ENCODE measurements at places on chromosomes 1 and 21.

DNA sequence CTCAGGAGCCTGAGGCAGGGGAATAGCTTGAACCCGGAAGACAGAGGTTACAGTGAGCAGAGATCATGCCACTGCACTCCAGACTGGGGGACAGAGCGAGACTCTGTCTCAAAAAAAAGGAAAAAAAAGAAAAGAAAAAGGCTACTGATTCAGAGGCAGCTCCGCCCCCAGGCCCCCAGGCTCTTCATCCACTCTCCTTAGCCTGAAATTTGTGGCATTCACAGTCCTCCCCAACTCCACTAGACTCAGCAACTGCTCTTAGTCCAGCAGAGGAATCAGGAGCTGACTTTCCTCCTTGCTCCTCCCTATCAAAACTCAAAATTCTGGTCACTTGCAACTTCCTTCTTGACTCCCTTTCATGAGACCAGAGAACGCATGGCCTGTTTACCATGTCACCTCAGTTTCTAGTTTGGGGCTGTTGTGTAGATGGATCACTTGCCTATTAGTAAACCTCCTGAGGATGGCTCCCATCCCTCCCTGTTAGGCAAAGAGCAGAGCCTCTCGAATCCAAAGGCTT is 27.1 kb downstream of the PCAT6 start:
- no peak for DNase-seq

DNA sequence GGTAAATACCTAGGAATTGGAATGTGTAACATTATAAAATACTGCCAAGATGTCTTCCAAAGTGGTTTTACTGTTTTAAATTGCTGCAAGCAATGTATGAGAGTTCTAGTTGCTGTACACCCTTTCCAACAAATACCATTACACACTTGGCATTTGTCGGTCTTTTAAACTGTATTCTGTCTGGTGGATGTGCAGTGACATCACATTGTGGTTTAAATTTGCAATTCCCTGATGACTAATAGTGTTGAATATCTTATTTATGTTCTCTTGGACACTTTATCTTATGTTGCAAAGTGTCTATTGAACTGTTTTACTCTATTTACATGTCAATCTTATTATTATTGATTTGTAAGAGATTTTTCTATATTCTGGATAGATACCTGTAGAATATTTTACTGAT is 561.2 kb upstream of the B3GALT2 start:
- no peak for DNase-seq

DNA sequence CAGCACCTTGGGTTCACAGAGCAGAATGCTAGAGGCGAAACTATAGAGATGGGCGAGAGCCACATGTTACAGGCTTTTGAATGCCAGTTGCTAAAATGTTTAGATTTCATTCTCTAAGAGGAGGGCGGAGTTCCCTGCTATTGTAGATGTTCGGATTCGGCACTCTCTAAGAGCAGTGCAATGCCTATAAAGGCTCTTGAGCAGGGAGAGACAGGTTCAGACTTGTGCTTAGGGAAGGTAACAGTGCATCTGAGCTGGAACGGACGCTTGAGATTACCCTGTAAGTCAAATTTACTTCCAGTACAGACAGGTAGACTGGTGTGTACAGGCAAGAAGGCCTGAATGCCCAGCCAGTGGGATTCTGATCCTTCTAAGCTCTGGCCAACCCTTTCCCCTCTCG is 15.3 kb downstream of the LURAP1 start:
- no peak for DNase-seq

DNA sequence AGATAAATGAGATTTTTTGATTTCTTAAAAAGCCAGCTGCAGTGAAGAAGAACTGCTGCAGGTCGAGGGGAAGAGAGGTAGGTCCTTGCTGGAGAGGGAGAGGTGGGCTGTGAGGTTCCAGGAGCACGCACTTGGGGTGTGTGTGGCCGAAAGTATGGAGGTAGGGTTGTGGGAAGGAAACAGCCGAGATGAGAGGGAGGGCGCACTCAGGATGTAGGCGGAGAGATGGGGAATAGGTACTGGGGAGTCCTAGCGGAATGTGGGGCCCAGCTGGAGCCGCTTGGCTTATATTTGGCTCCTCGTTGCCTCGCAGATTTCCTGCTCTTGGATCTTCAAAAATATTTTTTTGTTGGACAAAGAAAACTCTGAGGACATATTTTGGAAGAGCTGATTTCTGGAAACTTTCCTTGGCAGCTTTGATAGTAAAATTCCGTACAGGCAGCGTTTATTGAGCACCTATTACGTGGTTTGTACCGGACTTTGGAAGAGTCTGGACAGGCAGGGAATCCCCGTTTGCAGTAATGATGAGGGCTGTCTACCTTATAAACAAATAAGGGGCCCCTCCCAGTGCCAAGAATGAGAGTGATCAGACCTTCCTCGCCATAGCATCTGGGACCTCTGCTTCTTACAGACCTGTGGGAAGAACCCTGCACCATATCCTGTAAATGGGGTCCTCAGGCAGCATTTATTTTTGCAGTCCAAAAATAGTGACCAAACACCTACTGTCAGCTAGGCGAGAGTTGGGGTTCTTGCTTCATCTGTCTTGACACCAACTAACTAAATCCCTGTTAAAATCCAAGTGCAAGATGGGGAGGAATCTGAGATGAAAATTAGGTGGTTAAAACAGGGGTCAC is 1.5 kb downstream of the LRRC8D start:
- DNase-seq: no peak

GRCh38 chr1:233796146-233796783 is 108.2 kb upstream of the SLC35F3 start:
- no peak for DNase-seq

DNA sequence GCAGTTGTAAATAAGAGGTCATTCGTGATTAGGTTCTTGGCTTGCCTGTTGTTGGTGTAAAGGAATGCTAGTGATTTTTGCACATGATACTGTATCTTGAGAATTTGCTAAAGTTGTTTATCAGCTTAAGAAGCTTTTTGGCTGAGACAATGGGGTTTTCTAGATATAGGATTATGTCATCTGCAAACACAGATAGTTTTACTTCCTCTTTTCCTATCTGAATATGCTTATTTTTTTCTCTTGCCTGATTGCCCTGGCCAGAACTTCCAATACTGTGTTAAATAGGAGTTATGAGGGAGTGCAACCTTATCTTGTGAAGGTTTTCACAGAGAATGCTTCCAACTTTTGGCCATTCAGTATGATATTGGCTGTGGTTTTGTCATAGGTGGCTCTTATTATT is 576.1 kb upstream of the RGS18 start:
- DNase-seq: no peak

DNA sequence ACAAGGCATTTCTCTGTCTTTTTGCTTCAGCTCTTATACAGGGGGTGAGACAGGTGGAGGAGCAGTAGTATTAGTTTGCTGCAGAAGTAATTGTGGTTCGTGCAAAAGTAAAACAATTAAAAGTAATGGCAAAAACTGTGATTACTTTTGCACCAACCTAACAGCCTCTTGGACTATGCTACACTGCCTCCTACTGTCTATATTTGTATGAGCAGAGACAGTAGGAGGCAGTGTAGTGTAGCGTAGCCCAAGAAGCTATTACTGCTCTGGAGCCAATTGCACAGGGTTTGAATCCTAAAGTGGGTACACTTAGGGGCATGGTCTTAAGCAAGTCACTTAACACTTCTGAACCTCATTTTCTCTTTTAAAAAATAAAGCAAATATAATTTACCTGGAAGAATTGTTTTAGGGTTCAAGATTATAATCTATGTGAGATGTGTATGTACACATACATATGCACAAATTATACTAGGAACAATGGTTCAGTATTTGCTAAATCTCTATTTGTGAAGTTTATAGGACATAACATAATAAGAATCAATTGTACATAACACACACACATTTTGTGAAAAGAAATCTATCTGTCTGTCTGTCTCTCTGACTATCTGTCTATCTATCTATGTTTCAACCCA is 103.8 kb downstream of the BRINP3 start:
- DNase-seq: no peak

DNA sequence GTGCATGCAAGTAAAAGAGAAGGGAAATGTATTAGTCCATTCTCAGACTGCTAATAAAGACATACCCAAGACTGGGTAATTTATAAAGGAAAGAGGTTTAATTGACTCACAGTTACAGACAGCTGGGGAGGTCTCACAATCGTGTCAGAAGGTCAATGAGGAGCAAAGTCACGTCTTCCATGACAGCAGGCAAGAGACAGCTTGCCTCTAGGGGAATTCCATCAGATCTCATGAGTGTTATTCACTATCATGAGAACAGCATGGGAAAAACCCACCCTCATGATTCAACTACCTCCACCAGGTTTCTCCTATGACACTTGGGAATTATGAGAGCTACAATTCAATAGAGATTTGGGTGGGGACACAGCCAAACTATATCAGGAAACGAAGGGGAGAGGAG is 8.1 kb downstream of the KRTAP21-3 start:
- no peak for DNase-seq

- no peak for DNase-seq
These were observed 71.6 kb downstream of the TRIM33 start for GRCh38 chr1:114439369-114439768.

DNA sequence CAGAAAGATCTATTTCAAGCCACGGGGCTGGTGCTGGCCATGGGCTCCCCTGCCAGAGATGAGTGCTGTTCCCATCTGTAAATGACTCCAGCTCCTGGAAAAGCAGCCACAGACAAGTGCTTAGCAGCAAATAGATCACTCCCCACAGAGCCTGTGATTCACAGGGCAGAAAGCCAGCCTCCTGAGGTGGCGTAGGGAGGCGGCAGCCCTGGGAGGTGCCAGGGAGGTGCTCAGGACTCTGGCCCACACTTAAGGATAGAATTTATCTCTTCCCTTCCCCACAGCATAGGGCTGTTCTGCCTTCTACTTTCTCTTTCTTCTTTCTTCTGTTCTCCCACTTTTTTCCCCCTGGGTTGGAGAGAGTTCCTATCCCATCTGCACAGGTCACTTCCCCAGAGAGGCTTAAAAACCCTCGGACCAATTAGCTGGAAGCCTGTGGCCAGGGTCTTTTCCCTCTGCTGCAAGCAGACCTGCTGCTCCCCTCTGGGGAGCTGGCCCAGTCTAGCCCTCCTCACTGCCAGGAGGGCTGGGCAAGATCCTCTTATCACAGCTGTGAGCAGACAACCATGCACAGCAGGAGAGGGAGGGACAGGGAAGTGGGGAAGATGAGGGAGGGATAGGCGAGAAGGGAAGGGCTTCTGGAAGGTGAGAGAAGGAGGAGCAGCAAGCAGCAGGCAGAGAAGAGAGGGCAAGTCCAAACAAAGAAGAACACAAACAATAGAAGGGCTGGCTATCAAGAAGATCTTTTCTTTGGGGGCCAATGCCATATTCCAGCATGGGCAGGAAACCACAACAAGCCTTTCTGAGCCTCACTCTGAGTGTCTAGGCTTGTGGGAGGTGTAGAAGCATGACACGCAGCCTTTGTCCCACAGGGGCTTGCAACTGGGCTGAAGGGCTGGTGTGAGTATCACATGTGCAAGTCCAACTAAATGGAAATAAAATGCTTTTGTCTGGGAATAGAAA is 41.0 kb downstream of the KCND3 start:
- no peak for DNase-seq

- DNase-seq: no peak
These were observed 46.8 kb upstream of the COX20 start for GRCh38 chr1:244788493-244789275.

GRCh38 chr1:151710187-151710840 is 6.3 kb downstream of the CELF3 start:
- DNase-seq: peak; percentile 41

DNA sequence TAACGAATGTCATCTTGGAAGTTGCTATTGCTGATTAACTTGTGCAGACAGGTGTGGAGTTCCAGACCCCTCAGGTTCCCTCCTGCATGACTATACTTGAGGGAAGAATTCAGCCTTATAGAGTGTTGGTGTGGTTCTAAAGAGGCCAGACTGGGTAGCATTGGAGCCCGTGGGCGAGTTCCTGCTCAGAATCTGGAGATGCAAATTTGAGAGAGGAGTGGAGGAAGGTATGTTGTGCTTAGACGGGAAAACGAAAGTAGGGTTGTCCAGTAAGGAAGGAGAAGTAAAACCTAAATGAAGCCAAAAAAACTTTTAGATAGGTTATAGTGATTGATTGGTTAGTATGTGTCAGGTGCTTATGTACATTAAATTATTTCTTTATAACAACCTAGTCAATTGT is 79.2 kb downstream of the ZNF326 start:
- no peak for DNase-seq

GRCh38 chr1:10685808-10686403 is 110.5 kb downstream of the CASZ1 start:
- DNase-seq: no peak

DNA sequence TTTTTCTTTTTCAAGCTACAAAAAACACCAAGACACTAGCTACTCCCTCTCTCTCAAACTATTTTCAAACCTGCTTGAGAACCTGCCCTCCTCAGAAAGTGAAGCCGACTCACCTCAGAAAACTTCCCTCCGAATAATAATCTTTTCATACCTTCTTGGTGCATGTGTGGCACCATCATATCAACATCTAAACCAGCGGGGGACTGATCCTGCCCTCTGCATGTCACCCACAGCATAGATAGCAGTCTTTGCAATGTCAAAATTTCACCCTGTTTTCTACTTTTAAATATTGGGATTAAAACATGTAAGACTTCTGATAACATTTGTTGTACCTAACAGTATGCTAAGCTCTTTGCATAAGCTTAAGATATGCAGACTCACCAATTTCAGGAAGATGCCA is 1260.3 kb downstream of the PLA2G4A start:
- no peak for DNase-seq

GRCh38 chr1:109925159-109925990 is 14.7 kb downstream of the CSF1 start:
- DNase-seq: no peak

- no peak for DNase-seq
These were observed 57.8 kb downstream of the TMEM53 start for GRCh38 chr1:44616284-44616990.

- no peak for DNase-seq
These were observed 447 bp downstream of the TTC34 start for GRCh38 chr1:2801046-2801445.

- no peak for DNase-seq
These were observed 32.7 kb upstream of the HP1BP3 start for GRCh38 chr1:20819818-20820217.

GRCh38 chr1:228068359-228068758 is 14.1 kb upstream of the ARF1 start:
- no peak for DNase-seq

GRCh38 chr1:32886004-32886827 is at the start of gene HPCA:
Gene HPCA (plus strand): TSS chr1:32886491. CDS start chr1:32888899, 2,408 bp downstream.
- DNase-seq: no peak

- DNase-seq: no peak
These were observed 17.4 kb downstream of the MYOM3 start for GRCh38 chr1:24094554-24094953.

GRCh38 chr1:2973601-2974593 is 47.4 kb upstream of the ACTRT2 start:
- DNase-seq: no peak

GRCh38 chr1:33088119-33088906 is 7.4 kb downstream of the AZIN2 start:
- DNase-seq: no peak

Measured in GM06990 (cell line).